ENCODE measurements at places on chromosomes 5 and 9.

GRCh38 chr9:88661759-88662158 lies 126.8 kb downstream of the NXNL2 start:
- DNase-seq, result peak; percentile 5

- no peak for DNase-seq
Measured at GRCh38 chr5:179118756-179119414, 58.7 kb downstream of the ZNF354C start.

DNA sequence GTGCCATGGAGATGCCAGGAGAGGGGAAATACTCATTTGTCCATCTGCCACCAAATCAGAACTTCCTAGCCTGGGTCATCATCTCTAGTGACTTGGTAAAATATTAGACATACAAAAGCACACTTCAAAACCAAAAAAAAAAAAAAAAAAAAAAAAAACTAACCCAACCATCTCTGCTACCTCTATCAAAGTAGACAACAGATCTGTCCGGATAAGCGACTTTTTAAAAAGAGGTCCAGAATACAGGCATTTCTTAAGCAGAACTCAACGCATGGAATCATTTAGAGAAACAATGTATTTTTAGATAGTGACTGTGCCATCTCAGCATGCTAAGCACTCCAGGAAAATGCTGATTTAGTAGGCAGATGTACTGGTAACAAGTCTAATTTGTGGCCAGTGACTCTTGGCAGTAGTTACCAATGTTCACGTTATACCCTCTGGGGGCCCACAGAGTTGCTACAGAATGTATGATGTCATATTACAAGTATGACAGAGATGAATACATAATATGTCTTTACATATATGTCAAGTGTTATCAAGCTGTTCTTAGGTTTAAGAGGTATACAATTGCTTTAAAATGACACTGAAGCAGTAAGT lies 107.8 kb downstream of the SMIM23 start:
- DNase-seq, result peak; percentile 4

- no peak for DNase-seq
Measured at GRCh38 chr9:84974855-84975254, 305.3 kb downstream of the NTRK2 start.

DNA sequence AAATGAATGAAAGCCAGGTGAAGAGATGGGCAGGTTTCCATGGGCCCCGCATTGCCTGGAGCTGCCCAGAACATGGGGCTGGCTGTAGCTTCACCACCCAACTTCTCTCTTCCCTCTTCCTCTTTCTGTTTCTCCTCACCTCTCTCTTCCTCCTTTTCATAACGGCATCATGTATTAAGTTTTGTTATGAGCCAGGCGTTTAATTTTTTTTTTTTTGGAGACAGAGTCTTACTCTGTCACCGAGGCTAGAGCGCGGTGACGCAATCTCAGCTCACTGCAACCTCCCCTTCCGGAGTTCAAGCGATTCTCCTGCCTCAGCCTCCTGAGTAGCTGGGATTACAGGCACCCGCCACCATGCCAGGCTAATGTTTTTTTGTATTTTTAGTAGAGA lies 13.0 kb upstream of the SPINK4 start:
- no peak for DNase-seq

DNA sequence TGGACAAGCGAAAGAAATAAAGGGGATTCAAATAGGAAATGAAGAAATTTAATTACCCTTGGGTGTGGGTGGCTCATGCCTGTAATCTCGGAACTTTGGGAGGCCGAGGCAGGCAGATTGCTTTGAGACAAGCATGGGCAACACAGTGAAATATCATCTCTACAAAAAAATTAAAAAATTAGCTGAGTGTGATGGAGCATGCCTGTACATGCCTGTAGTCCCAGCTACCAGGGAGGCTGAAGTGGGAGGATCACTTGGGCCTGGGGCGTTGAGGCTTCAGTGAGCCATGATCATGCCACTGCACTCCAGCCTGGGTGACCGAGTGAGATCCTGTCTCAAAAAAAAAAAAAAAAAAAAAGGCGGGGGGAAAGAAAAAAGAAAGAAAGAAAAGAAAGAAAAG lies 4.0 kb upstream of the RCL1 start:
- peak; percentile 86 for DNase-seq

GRCh38 chr5:60843936-60844905 lies at the start of gene ELOVL7:
TSS of gene ELOVL7 (minus strand) at chr5:60844269. CDS start at chr5:60787397, 56,872 bp downstream.
- DNase-seq, result peak; percentile 63

DNA sequence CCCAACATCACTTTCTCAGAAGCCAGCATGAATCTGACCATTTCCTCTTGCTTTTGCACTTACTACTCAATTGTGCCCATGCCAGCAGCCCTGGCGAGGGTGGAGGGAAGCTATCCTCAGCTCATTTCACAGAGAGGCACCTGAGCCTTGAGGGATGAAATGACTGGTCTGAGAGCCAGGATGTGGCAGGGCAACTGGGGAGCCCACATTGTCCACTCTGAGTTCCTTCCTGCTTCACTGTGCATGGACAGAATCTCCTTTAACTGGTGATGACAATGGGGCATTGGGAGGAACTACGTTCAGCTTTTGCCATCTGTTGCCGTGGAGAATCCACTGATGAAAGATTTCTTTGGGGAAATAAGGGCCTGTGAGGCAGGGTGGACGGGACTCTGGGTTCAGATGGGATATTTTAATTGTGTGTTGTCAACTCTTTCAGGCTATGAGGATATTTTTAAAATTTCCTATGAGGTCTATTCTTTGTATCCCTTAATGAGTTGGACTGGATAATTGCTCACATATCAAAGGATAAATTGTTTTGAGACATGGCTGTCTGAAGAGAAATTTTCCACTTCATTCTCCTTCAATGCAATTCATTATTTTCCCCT lies 78.3 kb downstream of the TNC start:
- DNase-seq, result no peak

DNA sequence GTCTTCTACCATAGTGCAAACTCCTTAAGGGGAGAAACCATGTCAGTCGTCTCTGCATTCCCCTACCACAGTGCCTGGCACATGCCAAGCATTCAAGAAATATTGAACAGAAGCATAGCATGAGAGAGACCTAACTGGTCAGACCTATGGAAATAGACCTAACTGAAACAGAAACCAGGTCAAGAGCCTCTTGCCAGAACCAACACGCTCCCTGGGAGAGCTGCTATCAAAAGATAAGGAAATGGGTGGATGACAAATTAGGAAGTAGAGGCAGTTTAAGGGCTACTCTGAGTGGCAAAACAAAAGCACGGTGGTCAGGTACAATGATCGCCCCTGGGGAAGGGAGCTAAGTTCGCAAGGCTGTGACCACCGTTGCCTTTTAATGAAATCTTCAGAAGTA lies 66.0 kb upstream of the SMIM15 start:
- DNase-seq, result no peak

DNA sequence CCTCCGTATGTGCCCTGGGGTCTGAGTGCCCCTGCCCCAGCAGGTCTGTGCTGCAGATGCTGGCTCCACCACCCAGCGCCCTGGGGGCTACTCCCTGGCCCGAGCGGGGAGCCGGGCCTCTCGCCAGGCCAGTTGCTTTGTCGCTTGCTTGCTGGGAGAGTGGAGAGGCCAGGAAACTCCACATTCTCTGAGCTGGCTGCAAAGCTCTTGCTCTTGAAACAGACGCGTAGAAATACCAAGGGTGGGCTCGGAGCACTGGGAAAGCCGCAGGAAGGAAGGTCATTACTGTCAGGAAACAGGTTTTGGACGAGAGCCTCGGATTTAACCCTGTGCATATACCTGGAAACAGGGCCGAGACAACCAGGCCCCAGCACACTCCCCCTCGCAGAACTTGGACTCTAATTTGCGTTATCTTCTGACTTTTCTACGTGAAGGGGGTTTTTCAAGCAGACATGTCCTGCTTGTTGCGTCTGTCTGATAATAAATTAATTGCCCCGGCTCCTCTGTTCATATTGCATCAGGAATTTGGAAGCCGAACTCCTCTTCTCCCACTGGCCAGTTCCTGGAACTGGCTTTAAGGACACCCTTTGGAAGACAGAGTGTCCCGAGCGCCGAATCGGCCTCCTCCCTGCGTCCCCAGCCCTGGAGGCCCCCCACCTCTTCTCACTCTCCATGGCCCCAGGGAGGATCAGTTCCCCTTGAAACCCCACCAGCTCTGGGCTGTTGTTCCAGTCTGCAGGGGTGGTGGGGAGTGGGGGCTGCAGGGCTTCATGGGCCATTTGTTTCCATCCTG lies 11.2 kb downstream of the ADAMTSL2 start:
- no peak for DNase-seq

DNA sequence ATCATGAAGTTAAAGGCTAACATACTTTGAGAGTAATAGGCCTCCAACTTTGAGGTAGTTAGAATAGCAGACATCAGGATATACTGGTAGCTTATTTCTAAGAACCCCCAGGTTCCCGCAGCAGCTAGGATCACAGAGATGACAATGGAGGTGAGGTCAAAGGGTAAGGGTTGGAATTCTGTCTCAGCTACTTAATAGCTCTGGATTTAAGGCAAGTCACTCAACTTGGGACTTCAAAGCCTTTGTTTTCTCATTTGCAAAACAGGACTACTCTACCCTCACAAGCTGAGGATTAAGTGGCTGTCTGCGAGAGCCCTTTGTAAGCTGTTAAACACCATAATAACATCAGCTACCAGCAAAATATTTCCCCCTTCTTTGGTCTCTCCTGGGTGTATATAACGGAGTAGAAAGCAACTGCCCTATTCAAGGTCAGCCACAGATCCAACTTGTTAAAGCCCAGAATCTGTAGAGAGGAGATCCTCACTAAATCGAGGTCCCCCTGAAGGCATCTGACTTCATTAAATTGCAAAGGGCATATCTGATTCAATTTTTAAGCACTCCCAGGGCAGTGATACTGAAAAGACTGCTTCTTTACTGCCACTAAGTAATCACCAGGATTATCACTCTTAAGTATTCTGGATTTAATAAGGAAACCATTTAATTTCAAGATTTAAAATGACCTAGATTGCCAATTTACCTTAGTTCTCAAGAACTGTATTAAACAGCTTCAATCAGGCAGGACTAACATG lies 104.7 kb downstream of the DCP2 start:
- no peak for DNase-seq

DNA sequence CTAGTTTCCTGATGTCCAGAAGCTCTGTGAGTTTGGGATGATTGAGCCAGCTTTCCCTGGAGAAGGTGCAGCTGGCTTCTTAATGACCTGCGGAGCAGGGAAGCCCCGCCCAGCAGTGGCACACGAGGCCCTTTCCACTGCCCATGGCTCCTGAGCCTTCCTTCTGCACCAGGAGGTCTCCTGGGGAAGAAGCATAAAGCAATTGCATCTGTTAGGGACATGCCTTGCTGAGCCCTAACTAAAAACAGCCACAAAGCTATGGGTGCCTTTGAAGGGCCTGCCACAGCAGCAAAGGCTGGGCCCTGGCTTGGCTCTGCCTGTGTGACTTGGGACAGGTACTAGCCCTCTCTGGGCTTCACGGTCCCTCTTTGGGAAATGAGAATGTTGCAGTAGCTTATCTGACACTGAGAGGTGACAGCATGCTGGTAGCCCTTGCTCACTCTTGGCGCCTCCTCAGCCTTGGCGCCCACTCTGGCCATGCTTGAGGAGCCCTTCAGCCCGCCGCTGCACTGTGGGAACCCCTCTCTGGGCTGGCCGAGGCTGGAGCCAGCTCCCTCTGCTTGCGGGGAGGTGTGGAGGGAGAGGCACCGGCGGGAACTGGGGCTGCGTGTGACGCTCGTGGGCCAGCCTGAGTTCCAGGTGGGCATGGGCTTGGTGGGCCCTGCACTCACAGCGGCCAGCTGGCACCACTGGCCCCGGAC lies 218.4 kb downstream of the FSTL4 start:
- no peak for DNase-seq

GRCh38 chr5:43609752-43610151 lies 6.8 kb downstream of the NNT start:
- DNase-seq, result no peak

DNA sequence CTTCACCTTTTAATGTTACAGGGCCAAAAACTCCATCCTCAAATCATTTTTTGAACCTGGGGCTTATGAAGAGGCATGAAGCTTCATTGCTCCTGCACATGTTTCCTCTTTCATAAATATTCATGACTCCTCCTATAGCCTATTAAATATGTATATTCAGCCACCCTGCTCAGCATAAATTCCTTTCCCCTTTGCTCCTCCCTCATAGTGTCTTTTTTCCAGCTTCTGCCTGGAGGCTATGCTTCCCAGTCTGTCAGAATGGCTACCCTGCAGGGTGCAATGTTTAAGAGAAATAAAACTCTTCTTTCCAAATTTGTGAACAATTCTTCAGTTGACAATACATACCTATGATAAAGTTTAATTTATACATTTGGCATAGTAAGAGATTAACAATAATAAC lies 1082.9 kb upstream of the CDH18 start:
- DNase-seq, result no peak

DNA sequence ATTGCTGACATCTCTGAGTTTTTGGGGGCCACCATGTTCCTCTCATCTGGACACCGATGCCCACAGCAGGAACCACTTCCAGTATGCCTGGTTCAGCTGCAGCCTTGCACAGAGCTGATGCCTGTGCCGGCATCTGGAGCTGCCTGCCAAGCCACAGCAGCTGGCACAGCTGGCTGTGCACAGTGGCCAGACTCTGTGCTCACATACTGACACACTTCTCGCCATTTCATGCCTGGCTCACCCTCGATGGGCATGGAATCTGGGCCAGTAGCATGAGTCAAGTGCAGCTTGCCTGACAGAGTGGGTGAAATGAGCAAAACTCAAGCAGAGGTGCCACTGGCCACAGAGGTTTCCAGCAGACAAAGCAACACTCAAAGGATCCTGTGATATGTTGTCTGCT lies 863.4 kb downstream of the DNAH5 start:
- no peak for DNase-seq

DNA sequence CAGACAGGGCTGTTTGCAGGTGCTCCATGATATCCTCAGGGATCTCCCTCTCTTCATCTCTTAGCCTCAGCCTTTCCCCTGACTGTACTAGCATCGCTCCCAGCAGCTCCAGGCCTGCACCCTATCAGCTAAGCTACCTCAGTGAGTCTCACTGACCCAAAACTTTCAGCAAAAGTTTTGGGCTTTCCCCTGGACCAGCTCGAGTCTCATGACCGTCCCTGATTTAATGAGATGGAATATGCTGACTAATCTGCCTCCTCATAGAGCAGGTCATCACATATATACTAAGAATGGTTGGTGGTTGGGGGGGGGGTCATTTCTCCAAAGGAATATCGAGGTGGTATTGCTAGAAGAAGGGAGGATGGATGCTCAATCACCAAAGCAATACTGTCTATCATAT lies 151.5 kb downstream of the NR3C1 start:
- DNase-seq, result no peak

- peak; percentile 80 for DNase-seq
Measured at GRCh38 chr9:76634356-76635054, 129.7 kb upstream of the PCA3 start.

GRCh38 chr5:163565931-163566608 lies 60.7 kb downstream of the MAT2B start:
- peak; percentile 20 for DNase-seq

GRCh38 chr5:103428923-103429322 lies 133.7 kb downstream of the NUDT12 start:
- no peak for DNase-seq

GRCh38 chr5:37391591-37391990 lies 12.5 kb downstream of the WDR70 start:
- no peak for DNase-seq
